ENCODE measurements at places on chromosomes 3 and 15. TPM values are rescaled to one million over a fixed set of nuclear protein-coding genes. Genes with fewer than 3 reads are reported as not detected.

DNA sequence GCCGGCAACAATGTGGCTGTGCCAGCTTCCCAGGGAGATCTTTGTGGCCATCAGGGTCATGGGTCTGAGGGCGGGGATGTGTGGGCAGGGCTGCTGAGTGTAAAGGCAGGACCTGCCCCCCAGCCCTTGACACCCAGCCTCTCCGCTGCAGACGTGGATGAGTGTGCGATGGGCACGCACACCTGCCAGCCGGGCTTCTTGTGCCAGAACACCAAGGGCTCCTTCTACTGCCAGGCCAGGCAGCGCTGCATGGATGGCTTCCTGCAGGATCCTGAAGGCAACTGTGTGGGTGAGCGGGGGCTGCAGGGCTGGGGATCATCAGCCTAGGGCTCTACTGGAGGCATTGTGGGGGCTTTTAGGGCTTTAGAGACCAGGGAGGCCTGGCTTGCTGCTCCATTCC is 78.8 kb downstream of the FBLN2 start:
- no peak for DNase-seq
- H3K27me3 ChIP-seq: no peaks in the 10 kb centered on the region
- H3K36me3 ChIP-seq: peaks cover 6% of the 10 kb centered on the region
- H3K27ac ChIP-seq: no peak overlapping the region

- peaks cover 15% of the 10 kb centered on the region for H3K4me1 ChIP-seq
- H3K27ac ChIP-seq: no peak overlapping the region
- peaks cover 49% of the 10 kb centered on the region for H3K27me3 ChIP-seq
- peak overlapping the region; percentile 55 for H3K4me3 ChIP-seq
- H3K36me3 ChIP-seq: no peaks in the 10 kb centered on the region
These were observed 1.5 kb downstream of the DLL4 start for GRCh38 chr15:40930430-40931299.

DNA sequence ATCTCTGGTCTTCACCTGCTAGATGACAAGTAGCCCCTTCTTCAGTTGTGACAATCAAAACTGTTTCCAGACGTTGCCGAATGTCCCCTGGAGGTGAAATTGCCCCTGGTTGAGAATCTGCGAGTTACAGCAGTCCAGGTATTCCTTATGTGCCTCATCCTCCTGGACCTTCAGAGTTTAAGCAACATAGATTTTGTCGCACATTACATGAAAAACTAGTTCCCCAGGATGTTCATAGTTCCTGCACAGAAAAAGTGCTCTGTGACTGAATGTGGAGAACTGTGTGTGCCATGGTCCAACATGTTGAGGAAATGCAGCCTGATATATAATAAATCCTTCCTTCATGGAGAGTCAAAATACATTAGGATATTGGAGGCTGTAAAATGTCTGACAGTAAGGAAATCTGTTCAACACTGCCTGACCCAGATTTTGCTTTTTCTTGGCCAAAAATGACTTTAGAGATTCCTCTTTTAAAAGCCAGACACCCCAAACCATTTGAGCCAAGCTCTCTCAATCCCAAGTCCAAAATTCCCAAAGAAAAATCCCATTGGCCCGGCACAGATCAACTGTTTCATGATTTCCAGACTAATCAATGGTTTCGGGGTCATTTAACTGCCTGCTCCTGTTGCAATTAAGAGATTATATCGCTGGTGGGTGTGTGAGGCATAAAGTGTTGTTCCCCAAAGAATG is 20.4 kb upstream of the SHC4 start:
- DNase-seq: no peak
- peak overlapping the region; percentile 64 for H3K27ac ChIP-seq

Gene BTLA
- total RNA-seq: not detected

- peak overlapping the region; percentile 70 for H3K27ac ChIP-seq
- no peaks in the 10 kb centered on the region for H3K36me3 ChIP-seq
- no peaks in the 10 kb centered on the region for H3K27me3 ChIP-seq
- peak overlapping the region; percentile 81 for H3K4me3 ChIP-seq
- DNase-seq: peak; percentile 78
- H3K4me1 ChIP-seq: peaks cover 38% of the 10 kb centered on the region
These were observed 5.5 kb downstream of the SMAD6 start for GRCh38 chr15:66707310-66708082.

Gene RASGRF1
- not detected for total RNA-seq

Gene LRRC31
- total RNA-seq: not detected

Gene PP2D1
- not detected for total RNA-seq

DNA sequence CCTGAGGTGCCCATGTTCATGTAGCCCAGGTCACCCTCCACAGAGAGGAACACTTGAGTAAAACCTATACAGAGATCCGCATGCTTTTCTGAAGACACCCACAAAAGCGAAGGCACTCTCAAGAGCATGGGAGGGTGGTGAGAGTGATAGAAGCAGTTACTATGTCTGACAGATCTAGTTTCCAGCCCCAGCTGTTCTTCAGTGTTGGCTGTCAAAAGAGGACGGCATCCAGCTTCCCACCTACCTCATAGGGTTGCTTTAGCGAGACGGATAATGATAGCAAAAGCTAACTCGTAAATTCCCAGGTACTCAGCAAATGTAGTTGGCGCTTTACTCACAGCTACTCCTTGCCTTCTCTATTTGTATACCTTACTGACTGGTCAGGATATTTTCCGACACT is 3.0 kb upstream of the MEX3B start:
- DNase-seq: no peak
- H3K4me3 ChIP-seq: no peak overlapping the region
- peaks cover 18% of the 10 kb centered on the region for H3K27me3 ChIP-seq
- no peaks in the 10 kb centered on the region for H3K36me3 ChIP-seq
- H3K4me1 ChIP-seq: no peaks in the 10 kb centered on the region
- no peak overlapping the region for H3K27ac ChIP-seq

Gene CCNDBP1
- 87.9 TPM for total RNA-seq

Gene ITIH3
- total RNA-seq: not detected

Gene CCR8
- total RNA-seq: not detected

Gene SNX22
- not detected for total RNA-seq

DNA sequence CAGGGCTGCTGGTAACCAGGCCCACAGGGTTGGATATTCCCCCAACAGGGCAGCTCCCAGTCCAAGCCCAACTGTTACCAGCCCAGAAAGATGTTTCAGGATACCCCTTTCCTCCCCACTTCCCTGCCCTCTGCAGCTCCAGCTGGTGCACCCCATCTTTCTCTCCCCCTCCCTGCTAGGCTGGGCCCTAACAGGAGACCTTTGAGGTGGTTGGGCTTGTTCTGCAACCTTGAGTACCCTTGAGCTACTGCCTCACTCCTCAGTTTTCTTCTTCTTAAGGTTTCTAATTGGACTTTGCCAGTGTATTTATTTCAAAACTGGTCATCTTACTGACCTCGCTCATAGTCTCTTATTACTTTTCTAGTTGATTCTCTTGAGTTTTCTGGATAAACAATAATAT is 16.9 kb upstream of the INSYN1 start:
- peaks cover 35% of the 10 kb centered on the region for H3K27me3 ChIP-seq
- no peaks in the 10 kb centered on the region for H3K4me1 ChIP-seq
- H3K36me3 ChIP-seq: no peaks in the 10 kb centered on the region
- DNase-seq: no peak
- H3K4me3 ChIP-seq: no peak overlapping the region

GRCh38 chr15:96860741-96861140 is 530.2 kb downstream of the NR2F2 start:
- H3K27me3 ChIP-seq: no peaks in the 10 kb centered on the region
- H3K36me3 ChIP-seq: no peaks in the 10 kb centered on the region
- no peak overlapping the region for H3K27ac ChIP-seq
- no peak for DNase-seq
- no peak overlapping the region for H3K4me3 ChIP-seq
- no peaks in the 10 kb centered on the region for H3K4me1 ChIP-seq

- no peaks in the 10 kb centered on the region for H3K27me3 ChIP-seq
- no peak overlapping the region for H3K27ac ChIP-seq
- no peaks in the 10 kb centered on the region for H3K36me3 ChIP-seq
- no peak overlapping the region for H3K4me3 ChIP-seq
- DNase-seq: no peak
These were observed 919.0 kb upstream of the ALCAM start for GRCh38 chr3:104447681-104448080.

- peaks cover 19% of the 10 kb centered on the region for H3K4me1 ChIP-seq
- no peaks in the 10 kb centered on the region for H3K27me3 ChIP-seq
- no peak overlapping the region for H3K4me3 ChIP-seq
- H3K36me3 ChIP-seq: no peaks in the 10 kb centered on the region
- peak; percentile 95 for DNase-seq
These were observed 24.3 kb upstream of the FLNB start for GRCh38 chr3:57983734-57984518.

Gene CKMT1A
- not detected for total RNA-seq

DNA sequence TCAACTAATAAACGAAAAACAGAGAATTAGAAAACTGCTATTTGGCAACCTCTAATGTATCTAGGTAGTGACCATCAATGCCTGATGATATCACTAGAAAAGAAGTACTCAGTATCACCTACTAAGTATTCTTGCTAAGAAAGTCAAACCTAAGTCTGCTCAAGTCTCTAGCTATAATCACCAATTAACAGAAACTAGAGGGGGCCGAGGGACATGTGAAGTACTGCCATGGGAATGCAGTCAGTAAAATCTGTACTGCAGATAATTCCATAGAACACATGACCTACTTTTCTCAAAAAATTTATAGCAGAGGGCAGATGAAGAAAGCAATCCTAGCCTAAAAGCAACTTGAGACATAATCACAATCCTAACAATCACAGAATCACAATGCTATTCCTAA is 51.4 kb downstream of the CPEB1 start:
- no peak overlapping the region for H3K4me3 ChIP-seq
- H3K4me1 ChIP-seq: no peaks in the 10 kb centered on the region
- H3K27me3 ChIP-seq: no peaks in the 10 kb centered on the region
- H3K36me3 ChIP-seq: no peaks in the 10 kb centered on the region
- no peak overlapping the region for H3K27ac ChIP-seq

- H3K27ac ChIP-seq: no peak overlapping the region
- no peak for DNase-seq
- no peaks in the 10 kb centered on the region for H3K36me3 ChIP-seq
- H3K4me3 ChIP-seq: no peak overlapping the region
- H3K27me3 ChIP-seq: no peaks in the 10 kb centered on the region
These were observed 5.5 kb upstream of the ANO10 start for GRCh38 chr3:43627360-43627759.

Gene PLA2G4F
- not detected for total RNA-seq

DNA sequence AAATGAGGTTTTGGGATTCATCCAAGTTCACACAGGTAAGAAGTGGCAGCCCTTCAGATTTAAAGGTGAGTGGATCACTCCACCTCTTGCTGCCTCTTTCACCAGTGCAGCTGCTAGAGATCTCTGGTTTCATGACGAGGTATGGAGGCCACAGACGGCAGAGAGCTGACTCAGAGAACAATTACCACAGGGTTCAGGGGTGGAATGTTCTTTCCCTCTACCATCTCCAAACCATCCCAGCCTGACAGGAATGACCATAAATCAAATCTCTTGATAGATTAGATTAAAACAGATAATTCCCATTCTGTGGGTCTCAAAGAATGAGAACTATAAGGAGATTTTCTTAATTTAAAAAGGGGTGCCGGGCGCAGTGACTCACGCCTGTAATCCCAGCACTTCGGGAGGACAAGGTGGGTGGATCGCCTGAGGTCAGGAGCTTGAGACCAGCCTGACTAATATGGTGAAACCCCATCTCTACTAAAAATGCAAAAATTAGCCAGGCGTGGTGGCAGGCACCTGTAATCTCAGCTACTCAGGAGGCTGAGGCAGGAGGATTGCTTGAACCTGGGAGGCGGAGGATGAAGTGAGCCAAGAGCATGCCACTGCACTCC is 174.2 kb upstream of the ATP11B start:
- no peaks in the 10 kb centered on the region for H3K27me3 ChIP-seq
- H3K4me3 ChIP-seq: no peak overlapping the region
- no peaks in the 10 kb centered on the region for H3K36me3 ChIP-seq
- no peak overlapping the region for H3K27ac ChIP-seq
- no peaks in the 10 kb centered on the region for H3K4me1 ChIP-seq

DNA sequence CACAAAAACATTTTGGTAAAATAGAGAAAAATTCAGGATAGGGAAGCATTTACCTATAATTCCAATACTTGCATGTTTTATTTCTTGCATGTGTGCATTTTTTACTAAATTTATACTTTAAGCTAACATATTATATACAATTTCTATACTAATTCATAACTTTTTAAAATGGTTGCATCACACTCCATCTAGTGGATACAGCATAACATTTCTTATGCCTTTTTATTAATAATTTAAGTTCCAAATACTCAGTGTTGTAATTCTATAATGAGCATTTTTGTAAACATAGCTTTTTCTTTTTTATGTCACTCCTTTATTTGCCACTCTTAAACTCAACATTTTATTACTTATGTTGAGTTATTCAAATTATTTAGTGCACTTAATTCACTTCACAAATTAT is 477.7 kb downstream of the ZBBX start:
- H3K36me3 ChIP-seq: no peaks in the 10 kb centered on the region
- DNase-seq: no peak
- H3K27ac ChIP-seq: no peak overlapping the region
- H3K4me1 ChIP-seq: no peaks in the 10 kb centered on the region
- H3K4me3 ChIP-seq: no peak overlapping the region

Gene PLSCR5
- total RNA-seq: not detected

GRCh38 chr15:51992953-51993352 is 21.4 kb upstream of the LEO1 start:
- no peak overlapping the region for H3K4me3 ChIP-seq
- no peaks in the 10 kb centered on the region for H3K27me3 ChIP-seq
- H3K27ac ChIP-seq: no peak overlapping the region
- peaks cover 13% of the 10 kb centered on the region for H3K4me1 ChIP-seq

DNA sequence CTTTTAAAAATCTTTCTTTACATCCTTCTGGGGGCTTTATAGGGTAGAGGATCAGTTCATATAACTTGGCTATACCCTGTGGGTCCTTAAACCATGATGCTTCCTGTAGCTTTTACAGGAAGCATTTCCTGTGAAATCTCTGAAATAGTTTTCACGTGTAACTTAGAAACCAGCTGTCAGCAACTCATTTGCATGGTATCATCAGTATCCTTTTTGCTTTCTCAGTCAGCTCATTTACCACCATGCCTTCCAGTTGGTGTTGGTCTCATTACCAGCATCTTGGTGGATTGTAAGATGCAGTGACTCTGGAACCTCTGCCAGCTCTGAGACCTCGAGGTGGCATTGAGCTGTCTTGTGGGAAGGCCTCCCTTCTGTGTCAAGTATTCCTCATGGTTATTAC is 96.7 kb upstream of the MYZAP start:
- no peak overlapping the region for H3K27ac ChIP-seq
- H3K4me1 ChIP-seq: peaks cover 11% of the 10 kb centered on the region
- no peaks in the 10 kb centered on the region for H3K36me3 ChIP-seq
- no peak for DNase-seq
- H3K27me3 ChIP-seq: no peaks in the 10 kb centered on the region

Gene UMPS
- 18.0 TPM for total RNA-seq

All from GM23248 (cell line).